ENCODE measurements at places on chromosomes 11 and 22.
A peak's percentile ranks its signal among the peaks of the same experiment; 100 is the strongest.

DNA sequence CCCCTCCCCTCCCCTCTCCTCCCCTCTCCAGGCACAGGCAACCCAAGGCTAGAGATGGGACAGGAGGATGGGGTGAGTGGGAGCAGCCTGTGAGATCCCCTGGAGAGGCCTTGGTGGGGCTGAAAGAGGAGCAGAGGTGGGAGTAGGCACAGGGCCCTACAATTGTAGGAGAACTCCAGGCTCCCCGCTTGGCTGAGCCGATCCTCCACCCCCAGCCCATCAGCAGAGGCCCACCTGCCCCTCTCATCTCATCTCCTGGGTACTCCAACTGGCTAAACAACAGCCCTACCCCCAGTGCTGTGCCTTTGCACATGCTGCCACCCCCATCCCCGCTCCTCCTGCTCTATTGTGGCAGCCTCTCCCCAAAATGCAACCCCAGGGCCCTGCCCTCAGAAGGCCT is 52.0 kb upstream of the A4GALT start:
- DNase-seq = no peak

GRCh38 chr22:17974087-17974486 is 50.3 kb downstream of the MICAL3 start:
- no peak for DNase-seq

DNA sequence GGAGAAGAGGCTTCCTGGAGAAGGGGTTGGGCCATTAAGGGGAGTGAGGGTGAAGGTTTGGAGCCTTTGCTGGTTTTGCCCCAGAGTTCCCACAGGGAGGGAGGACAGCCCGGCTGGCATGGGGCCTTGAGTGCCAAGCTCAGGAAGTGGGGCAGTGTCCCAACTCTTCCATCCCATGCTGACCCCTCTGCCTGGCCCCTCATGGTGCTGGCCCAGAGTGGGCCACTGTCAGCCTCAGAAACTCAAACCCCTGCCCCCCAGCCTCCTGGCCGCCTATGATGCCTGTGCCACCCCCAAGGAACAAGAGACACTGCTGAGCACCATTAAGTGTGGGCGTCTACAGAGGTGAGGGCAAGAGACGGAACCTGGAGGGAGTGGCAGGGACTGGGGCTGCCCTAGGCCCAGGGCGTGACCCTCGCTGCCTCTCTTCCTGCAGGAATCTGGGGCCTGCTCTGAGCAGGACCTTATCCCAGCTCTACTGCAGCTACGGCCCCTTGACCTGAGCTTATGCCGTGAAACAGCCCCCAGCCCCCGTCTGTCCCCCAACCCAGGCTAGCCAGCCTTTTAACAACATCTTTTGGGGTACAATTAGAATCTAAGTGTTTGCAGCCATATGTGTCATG is 5.4 kb downstream of the MUS81 start:
- no peak for DNase-seq

DNA sequence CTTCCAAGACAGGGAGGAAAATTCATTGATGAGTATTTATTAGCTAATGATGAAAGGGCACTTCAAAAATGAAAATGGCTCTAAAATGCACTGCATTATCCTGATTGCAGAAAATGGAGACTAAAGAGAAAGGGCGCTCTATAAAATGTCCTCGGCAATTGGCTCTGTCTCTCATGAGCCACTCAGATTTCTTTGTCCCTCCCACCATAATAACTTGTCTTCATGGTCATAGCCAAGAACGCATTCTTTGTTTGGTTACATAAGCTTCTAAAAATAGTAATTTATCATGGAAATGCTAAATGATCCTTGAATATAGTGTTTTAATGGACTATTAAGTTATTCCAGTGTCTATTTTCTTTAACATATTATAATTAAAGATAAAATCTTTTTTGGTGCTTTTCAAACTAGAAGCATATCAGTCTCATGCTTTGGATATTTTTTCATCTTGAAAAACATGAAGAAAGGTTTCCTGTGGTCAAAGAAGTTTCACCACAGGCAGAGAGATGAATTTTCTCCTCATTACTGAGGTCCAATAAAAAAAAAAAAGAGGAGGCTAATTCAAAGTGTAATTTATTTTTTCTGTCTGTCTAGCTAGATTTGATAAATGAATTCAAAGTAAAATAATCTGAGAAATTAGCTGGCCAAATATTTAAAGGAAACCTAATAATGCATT is 238.1 kb upstream of the BLID start:
- DNase-seq = no peak

DNA sequence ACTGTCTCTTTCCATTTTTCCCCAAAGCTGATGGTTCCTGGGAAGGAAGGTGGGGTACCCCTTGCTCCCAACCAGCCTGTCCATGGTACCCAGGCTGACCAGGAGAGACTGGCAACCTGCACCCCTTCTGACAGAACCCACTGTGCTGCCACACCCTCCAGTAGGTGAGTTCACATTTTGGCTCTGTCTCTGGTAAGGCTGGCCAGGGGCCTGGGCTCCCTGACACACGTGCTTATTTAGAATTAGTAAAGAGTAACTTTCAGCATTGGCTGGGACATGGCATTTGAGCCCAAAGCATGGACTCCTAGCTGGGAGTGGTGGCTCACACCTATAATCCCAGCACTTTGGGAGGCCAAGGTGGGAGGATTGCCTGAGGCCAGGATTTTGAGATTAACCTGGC is 35.1 kb downstream of the ARHGAP1 start:
- DNase-seq = no peak

- DNase-seq = no peak
Measured at GRCh38 chr11:43797337-43797736, 83.3 kb upstream of the ALKBH3 start.

DNA sequence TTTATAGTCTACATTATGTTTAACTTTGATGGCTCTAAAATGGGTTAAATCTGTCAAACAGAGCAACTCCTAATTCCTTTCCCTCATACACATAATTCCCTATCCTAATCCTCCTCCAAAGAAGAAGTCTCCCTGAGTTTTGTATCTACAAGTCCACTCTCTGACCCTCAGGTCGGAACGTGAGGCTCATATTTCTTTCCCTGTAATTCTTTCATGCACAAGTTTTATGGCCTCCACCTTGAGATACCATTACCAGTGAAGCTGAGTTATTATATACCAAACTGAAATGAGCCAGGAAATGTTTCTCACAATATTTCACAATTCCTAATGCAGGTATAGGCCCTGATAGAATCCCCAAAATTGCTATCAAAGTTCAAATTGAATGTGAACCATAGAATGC is 106.4 kb downstream of the CASP12 start:
- no peak for DNase-seq

- DNase-seq = peak; percentile 63
Measured at GRCh38 chr11:65429724-65430405, 7.3 kb downstream of the NEAT1 start.

DNA sequence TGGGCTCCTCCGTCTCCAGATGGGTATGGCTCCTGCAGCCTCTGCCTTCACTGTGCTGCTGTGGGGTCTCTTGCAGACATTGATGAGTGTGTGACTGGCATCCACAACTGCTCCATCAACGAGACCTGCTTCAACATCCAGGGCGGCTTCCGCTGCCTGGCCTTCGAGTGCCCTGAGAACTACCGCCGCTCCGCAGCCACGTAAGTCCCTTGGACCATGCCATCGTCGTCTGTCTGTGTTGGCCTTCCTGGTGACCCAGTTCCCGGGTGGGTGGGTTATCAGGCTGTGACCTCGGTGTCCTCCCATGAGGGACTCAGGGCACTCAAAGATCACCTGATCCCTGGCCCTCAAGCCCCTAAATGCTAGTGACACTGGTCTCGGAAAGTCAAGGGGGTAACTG is 47.7 kb downstream of the FBLN1 start:
- no peak for DNase-seq

DNA sequence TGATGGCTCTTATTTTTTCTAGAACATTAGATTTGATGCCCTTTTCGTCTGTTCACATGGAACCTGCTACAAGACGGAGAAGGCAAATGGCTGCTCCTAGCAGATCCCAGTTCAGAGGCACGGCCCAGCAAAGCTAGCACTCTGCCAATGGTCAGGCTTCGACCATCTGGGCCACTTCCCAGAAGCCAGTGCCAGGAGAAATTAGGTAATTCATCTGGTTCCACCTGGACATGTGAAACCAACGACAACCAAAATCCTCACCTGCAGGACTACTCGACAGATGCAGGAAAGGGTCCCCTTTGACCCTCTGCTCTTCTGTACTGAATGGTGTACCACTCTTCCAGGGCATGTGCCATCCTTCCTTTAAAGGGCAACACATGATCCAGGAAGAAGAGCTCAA is 25.4 kb downstream of the MICAL3 start:
- DNase-seq = no peak

DNA sequence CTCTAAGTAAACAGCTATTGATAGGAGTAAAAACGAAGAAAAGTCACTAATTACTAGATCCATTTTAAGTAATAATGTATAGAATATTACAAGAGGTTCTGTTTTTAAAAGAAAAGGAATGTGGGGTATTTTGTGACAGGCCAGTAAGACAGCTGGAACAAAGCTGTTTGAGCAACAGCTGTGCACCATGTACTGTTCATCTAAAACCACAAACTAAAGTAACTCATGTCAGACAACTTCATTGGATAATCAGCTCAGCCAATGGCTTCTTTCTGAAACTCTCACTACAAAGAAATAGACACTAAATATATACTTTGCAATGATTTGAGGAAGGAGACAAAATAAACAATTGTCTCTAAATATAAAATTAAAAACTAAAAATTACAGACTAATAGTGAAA is 16.1 kb downstream of the RRAS2 start:
- no peak for DNase-seq

DNA sequence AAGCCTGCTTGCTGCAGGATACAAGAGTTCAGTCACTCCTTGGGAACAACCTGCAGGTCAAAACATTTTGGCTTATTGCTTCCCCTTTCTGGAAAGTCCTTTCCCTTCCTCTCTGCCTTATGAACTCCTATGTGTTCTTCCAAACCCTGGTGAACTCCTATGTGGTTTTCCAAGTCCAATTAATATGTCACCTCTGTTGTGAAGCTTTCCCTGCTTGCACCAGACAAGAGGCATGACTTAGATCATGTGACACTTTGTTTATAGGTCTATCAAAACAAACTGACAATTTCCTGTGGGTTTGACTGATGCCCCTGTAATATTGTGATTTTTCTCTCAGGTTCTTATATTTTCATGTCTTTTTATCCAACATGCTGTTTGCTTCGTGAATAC is 64.2 kb downstream of the ENDOD1 start:
- no peak for DNase-seq

DNA sequence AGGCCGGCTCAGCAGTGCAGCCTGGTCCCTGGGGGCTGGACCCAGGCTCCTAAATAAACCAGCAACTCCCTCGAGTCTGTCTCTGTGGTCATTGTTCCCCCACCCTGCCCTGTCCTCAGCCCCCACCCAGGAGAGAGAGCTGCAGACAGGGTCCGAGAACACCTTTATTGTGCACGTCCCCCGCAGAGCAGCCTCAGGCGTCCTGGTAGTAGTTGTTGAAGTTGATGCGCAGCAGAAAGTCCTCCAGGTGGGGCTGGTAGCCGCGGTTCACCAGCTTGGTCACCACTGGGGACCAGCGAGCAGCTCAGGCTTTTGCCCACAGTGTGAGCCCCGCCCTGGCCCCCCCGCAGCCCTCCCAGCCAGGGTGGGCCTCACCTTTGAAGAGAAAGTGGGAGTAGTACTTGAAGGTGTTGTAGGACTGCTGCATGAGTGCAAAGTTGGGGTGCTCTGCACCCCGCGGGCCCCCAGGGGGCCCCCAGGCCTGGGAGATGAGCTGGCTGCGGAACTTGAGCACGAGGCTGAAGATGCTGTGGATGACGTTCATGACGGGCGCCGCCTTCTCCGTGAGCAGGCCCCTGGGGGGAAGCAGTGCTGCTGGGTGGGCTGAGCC is 16.8 kb downstream of the SELENOO start:
- no peak for DNase-seq

DNA sequence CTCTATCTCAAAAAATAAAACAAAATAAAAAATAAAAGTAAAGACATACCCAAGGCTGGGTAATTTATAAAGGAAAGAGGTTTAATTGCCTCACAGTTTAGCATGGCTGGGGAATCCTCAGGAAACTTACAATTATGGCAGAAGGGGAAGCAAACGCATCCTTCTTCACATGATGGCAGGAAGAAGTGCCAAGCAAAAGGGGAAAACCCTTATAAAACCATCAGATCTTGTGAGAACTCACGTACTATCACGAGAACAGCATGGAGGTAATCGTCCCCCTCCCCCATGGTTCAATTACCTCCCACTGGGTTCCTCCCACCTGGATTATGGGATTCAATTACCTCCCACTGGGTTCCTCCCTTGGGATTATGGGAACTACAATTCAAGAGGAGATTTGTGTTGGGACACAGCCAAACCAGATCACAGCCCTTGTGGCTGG is 8.3 kb upstream of the SSTR3 start:
- peak; percentile 74 for DNase-seq

- no peak for DNase-seq
Measured at GRCh38 chr11:74689666-74690065, 41.6 kb downstream of the CHRDL2 start.

DNA sequence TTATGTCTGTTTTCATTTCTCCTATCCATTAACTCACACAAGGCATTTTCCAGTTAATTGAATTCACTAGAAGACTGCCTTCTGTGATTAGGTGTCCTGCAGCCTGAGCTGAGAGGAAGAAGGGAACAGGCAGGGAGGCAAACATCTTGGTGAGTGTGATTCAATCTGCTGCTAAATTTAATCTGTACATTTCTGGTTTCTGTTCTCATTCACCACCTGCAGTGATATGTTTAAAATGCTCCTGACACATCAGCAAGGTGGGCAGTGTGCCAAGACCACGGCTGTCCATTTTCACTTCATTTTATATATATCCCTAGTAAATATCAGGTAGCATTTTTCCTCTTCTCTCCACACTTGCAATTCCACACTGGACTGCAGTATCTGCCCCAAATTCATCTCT is 416.5 kb downstream of the TMEM135 start:
- no peak for DNase-seq

GRCh38 chr11:119044708-119045107 is 12.3 kb downstream of the HYOU1 start:
- no peak for DNase-seq

GRCh38 chr11:76793391-76794291 is 10.5 kb downstream of the TSKU start:
- no peak for DNase-seq

GRCh38 chr11:8015753-8016239 is 28.7 kb downstream of the EIF3F start:
- no peak for DNase-seq

- peak; percentile 92 for DNase-seq
Measured at GRCh38 chr11:116986521-116987105, 111.6 kb downstream of the SIK3 start.

- no peak for DNase-seq
Measured at GRCh38 chr11:45713573-45713972, 48.2 kb upstream of the CHST1 start.

GRCh38 chr11:3949125-3949524 is 93.7 kb downstream of the STIM1 start:
- DNase-seq = no peak

- DNase-seq = no peak
Measured at GRCh38 chr11:33674035-33674814, 26.4 kb downstream of the C11orf91 start.

DNA sequence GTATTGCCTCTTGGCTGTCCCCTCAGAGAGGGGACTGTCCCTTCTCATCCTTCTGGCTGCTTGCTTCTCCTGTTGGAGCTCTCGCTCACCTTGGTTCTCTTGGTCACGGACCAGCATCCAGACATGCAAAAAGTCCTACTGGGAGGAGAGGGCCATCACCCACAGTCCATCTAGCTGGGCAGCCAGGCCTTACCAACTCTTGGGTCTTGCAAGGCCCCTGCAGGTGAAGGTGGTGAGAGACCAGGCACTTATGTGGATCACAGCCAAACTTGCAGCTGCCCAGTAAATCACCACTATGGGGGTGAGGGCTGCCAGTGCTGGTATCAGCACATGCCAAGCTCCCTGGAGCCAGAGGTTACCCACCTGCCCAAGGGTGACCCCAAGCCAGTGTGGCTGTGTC is 36.3 kb downstream of the KCNQ1OT1 start:
- DNase-seq = no peak
